ENCODE measurements at places on chromosomes 5 and 9.
A peak's percentile ranks its signal among the peaks of the same experiment; 100 is the strongest.

- no peak for DNase-seq
These were observed 89.6 kb upstream of the CACNA1B start for GRCh38 chr9:137787786-137788505.

- no peak for DNase-seq
These were observed 44.4 kb downstream of the RAD50 start for GRCh38 chr5:132601071-132601728.

DNA sequence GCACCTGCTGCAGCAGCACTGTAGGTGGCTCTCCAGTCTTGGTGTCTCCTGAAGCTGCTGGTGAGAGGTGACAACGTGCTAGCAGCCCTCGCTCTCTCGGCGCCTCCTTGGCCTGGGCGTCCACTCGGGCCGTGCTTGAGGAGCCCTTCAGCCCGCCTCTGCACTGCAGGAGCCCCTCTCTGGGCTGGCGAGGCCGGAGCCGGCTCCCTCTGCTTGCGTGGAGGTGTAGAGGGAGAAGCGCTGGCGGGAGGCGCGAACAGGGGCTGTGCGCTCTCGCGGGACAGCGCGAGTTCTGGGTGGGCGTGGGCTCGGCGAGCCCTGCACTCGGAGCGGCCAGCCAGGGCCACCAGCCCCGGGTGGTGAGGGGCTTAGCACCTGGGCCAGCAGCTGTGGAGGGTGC is 62.2 kb upstream of the CNOT6 start:
- no peak for DNase-seq

DNA sequence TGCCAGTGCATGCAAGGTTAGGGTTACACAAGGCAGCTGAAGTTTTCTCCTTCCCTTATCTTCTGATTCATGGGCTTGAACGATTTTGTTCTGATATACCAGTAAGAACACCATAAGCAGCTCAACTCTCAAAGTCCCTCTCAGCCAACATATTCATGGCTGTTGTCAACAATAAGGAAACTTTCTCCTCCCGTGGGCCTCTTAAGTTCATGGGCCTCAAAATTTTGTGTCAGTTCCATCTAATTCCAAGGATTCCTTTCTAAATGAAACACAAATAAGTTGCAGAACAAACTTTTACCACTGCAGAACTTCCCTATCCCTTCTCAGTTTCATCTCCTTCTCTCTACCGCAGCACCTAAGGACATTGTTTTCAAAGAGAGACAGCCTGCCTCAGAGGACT is 23.6 kb upstream of the CAST start:
- no peak for DNase-seq

DNA sequence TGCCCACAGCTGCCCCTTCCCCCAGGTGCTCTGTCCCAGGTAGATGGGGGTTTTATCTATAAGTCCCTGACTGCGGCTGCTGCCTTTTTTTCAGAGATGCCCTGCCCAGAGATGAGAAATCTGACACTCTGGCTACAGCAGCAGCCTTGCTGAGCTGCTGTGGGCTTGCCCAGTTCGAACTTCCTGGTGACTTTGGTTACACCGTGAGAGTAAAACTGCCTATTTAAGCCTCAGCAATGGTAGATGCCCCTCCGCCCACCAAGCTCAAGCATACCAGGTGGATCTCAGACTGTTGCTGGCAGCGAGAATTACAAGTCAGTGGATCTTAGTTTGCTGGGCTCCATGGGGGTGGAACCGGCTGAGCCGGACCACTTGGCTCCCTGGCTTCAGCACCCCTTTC is 56.8 kb downstream of the MINAR2 start:
- no peak for DNase-seq

DNA sequence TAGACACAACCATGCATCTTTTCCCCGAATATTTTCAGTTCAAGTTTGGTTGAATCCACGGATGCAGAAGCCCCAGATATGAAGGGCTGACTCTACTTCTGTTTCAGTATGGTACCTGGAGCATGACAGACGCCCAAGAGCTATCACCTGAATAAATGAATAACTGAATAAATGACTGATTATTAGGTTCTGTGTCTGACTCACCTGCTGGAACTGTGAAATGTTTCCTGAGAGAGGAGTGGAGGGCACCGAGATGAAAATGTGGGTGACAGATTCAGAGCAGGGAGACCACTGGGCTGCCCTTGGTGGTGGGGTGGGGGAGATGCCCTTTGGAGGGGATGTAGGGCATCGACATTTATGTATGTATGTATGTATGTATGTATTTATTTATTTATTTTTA is 13.2 kb downstream of the FRMPD1 start:
- DNase-seq, result no peak

- no peak for DNase-seq
These were observed 182.6 kb downstream of the FBXL7 start for GRCh38 chr5:15682566-15682965.

DNA sequence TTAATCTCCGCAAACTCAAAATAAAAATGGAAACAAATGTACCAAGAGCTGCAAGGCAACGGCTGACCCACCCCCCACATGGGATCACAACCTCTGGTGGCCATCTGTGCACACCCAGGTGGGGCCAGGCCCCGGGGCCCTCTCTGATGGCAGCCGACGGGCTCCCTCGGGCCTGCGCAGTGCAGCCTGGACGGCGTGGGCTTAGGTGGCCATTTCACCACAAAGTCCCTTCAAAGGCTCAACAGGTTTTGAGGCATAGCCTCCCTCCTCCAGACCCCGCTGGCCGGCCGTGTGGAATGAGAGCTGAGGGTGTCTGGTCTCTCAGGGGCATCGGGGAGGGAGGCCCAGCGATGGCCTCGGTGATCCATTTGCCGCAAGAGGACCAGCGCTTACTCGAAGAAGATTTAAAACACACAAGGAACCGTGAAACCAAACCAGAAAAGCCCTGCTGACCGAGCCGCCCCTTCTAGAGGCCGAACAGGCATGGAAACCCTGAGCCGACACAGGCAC is 42.7 kb upstream of the CEP72 start:
- peak; percentile 11 for DNase-seq

- DNase-seq, result no peak
These were observed 52.1 kb upstream of the AFAP1L1 start for GRCh38 chr5:149219584-149219983.

DNA sequence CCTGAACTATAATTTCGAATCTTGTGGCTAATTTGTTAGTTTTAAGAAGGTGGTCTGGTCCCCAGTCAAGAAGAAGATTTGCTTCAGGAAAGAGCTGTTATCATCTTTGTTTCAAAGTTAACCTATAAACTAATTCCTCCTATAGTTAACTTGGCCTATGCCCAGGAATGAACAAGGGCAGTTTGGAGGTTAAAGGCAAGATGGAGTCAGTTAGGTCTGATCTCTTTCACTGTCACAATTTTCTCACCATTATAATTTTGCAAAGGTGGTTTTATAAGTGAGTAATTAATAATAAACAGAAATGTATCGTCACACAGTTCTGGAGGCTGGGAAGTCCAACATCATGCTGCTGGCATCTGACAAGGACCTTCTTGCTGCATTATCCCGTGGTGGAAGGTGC is 238.6 kb downstream of the PIK3R1 start:
- DNase-seq, result no peak

DNA sequence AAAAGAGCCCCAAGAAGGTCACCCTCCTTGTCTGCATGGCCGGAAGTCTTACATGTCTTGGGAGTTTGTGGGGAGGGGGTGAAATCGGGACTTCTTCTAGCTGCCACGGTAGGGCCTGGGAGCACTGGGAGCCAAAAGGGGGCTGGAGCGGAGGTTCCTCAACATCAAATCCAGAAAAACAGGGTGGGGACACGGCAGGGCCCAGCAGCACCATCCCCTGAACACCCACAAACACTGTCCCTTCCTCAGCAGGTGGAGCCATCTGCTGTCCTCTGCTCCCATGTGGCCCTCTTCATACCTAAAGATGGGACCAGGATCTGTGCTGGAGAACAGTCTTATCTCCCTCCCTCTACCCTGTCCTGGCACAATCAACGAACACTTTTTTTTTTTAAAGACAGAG is 2.7 kb downstream of the TERT start:
- no peak for DNase-seq

DNA sequence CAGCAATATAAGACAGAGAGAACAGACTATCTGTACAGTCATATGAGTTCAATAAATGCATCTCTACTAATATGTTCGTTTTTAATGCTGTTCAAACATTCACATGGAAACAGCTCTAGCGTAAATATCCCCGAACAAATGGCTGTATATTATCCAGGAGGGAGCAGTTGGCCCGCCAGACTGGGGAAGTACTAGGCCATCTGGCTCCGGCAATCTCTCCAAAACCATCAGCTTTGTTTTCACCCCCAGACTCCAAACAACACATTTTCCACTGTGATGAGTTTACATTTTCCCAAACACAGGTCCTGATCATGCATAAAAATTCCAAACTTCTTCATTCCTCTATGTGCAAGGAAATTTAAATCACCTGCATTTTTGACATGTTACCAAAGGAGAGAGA is 8.7 kb downstream of the EBF1 start:
- no peak for DNase-seq

GRCh38 chr5:58834242-58835225 is 251.7 kb downstream of the RAB3C start:
- DNase-seq, result no peak

GRCh38 chr5:29547236-29547865 is 1646.1 kb upstream of the CDH6 start:
- no peak for DNase-seq

GRCh38 chr5:107593009-107593408 is 77.7 kb downstream of the EFNA5 start:
- DNase-seq, result no peak

DNA sequence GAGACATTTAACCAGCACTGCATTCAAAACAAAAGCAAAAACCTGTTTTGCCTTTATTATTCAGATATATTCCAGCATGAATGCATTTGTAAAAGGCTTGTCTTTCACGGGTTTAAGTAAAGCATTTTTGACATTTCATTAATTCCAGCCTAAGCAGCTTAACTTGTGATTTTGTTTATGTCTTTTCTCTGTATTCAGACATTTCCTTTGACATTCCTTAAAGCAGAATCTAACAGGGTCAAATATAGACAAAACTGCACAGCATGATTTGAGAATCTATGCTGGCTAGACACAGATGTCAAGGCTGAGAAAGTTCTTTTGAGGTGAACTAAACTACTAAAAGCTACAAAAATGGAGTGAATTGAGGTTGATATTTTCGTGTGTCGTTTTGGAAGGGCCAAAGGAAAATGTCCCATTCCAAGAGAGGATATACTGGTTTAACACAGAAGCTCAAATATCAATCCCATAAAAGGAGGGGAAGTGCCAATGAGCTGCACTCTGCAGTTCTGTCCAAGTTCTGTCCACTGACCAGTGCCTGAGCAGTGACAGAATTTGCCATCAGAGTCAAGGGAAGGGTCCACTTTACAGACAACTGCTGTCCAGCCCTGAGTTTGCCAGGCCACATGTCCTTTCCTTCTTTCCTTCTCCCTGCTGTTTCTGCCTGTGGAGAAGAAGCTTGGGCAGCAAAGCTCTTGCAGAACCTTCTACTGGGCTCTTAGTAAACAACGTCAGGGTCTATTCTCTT is 198.7 kb upstream of the KLF9 start:
- DNase-seq, result no peak

- DNase-seq, result no peak
These were observed 18.7 kb downstream of the IFT74 start for GRCh38 chr9:26974927-26975326.

GRCh38 chr5:154312576-154312975 is 122.0 kb downstream of the GALNT10 start:
- DNase-seq, result no peak

DNA sequence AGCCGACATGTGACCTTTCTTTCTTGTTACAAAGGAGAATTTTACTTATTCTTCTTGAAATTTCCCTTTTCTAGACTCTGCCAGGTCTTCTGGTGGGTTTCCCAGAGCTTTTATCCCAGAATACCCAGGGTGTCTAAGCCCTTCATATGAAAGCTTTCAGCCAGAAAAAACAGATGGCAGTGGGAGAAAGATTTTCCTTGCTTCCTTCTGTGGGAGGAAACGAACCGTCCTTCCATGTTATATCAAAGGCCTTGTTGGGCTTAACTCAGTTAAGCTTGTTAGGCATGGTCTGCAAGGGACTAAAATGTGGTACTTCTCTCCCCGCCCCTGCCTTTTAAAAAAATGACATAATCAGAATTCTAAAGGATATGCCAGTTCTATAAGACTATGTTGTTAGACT is 47.5 kb downstream of the SPATA31D1 start:
- no peak for DNase-seq

DNA sequence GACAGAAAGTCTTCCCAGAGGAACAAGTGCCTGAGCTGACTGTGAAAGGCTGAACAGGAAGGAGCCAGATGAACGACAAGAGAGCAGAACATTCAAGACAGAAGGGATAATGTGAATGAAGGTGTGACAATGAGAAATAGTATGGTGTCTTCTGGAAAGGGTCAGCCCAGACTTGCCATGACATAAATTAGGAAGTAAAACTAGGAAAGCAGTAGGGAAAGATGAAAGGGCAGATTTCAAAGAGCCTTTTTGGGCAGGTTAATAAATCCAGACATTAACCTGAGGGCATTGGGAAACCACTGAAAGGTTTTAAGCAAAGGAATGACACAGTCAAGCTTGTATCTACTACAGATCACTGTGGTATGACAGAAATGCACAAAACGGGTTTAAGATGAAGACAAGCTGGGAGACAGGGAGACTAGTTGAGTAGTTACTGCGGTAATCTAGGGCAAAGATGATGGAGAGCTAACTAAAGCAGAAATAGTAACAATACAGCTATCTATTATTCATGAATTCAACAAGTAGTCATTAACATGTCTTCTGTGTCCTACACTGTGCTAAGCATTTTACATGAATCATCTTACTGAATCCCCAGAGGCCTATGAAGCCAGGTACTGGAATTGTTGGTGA is 580.9 kb upstream of the WWC1 start:
- no peak for DNase-seq

- no peak for DNase-seq
These were observed 14.3 kb downstream of the DOLPP1 start for GRCh38 chr9:129095170-129095667.

DNA sequence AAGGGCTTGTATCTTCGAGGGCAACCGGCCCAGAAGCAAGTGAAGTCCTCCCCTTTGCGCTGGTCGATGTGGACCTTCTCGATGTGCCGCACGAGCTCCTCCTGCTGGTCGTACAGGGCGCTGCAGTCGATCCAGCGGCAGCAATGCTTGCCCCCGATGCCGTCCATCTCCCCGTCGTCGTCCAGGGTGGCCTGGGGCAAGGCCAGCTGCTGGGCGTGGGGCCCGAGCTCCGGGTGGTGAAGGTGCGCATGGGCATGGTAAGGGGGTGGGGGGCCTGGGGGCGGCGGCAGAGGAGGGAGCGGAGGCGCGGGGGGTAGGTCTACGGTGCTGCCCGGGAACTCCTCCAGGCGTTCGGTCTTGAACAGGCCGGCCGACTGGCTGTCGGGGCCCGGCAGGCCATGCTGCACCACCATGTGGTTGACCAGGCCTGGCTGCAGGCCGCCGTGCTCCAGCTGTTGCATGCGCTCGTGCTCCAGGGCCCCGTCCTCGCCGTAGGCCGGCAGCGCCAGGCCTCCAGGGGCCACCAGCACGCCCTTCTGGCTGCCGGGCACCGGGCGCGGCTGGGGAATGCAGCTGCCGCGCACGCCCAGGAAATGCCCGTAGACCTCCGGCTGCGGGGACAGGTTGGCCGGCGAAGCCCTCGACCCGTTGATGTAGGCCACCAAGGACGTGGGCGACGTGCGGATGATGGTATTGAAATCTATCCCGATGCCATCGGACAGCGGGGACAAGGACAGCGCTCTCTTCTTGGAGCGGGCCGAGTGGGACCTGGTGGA is 181.8 kb downstream of the GLIS3 start:
- no peak for DNase-seq

Data from right forelimb (tissue), 1 donor.